ENCODE measurements at places on chromosomes 12 and 14.

DNA sequence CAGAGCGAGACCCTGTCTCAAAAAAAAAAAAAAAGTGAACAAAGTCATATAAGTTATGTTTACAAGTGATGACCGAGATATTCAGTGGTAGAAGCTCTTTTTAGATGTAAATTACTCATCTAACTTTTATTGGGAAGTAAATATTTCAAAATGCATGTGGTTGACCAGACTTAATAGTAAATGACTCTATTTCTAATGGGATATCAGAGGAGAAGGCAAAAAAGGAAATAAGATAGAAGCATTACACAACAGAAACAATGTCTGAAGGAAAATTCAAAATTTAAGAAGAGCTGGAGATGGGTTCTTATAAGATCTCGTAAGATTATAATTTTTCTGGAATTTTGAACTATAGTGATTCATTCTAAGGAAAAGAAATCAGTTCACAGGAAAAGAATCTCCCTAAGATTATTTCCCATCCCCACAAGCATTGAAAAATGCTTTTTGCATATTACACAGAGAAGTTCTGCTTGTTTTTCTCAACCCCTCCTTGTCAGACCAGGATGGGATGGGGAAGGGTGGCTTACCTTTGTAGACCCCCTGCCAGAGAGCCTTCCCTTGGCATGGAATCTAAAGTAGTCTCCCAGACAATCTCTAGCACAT, 63.1 kb upstream of the STK38L start:
- DNase-seq, result no peak

DNA sequence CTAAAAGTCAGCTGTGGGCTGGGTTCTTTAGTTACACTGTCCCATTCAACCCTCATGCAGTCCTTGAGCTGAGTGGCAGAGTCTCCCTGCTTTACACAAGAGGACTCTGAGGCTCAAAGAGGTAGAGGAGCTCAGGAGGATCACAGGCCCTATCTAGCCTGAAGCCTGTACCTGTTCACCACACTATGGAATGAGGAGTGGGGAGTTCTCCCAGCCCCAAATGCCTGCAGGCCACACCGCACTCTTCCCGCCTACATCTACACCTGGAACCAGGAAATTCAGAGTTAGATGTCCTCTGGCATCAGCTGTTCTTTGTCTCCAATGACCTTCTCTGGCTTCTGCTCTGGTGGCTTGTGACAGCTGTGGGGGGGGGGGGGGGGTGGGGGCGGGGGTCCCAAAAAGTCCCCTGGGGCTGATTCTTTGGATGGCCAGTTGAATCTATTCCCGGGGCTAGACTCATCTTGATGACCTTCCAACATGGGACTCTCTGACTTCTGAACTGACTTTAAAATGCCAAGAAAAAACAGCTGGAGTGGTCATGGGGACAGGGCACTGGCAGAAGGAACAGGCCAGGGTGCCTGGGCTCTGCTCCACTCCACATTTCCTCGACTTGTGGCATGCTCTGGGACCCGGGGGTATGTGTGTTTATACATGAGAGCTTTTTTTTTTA, 30.6 kb downstream of the RIN3 start:
- no peak for DNase-seq

GRCh38 chr14:35853225-35853624, 27.1 kb downstream of the BRMS1L start:
- DNase-seq, result no peak

GRCh38 chr12:124347805-124348658, 53.1 kb downstream of the RFLNA start:
- no peak for DNase-seq

GRCh38 chr14:78254911-78255461, 84.8 kb downstream of the NRXN3 start:
- peak; percentile 91 for DNase-seq

- DNase-seq, result no peak
Observed at GRCh38 chr14:98647754-98648153, 624.2 kb downstream of the BCL11B start.

- no peak for DNase-seq
Observed at GRCh38 chr14:33528655-33529054, 422.2 kb downstream of the EGLN3 start.

GRCh38 chr14:99924379-99924778, 131.2 kb downstream of the EML1 start:
- no peak for DNase-seq

DNA sequence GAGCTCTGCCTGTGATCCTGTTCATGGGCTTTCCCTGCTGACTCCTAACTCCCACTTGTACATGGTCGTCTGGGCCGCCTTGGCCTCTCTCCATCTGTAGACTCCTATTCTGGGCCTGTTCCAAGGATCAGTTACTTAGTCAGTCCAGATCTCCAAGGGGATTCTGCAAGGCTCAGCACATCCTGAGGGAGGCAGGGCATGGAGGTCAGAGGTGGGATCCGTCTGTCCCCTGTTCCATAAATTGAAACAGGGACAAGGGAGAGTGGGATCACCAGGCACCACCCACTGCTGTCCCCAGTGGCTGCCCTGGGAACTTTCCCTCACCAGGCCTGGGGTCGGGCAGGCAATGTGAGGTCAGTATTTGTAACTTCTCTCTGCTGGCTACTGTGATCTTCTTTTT, 43.5 kb downstream of the KCTD10 start:
- DNase-seq, result no peak

DNA sequence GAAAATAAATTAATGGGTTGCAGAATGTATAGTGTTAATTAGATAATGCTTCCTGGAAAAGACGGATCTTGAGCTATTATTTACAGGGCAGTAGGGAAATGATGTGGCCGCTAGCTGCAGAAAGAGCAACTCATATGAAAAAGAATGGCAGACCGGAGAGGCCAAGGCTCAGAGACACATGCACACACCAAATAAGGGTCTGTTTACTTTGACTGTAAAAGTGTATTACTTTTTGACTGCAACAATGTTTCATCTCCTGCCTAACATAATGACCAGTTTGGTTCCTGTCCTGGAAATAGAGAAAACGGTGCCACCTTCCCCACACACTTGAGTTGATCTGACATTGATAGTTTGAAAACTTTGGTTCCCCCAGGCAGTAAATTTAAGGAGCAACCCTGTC, 290.9 kb downstream of the CACNA1C start:
- no peak for DNase-seq
